Activated naive CD4-positive, alpha-beta T cell treated with anti-CD3 and anti-CD28 coated beads for 36 hours (primary cell): ENCODE measurements at places on chromosomes 16 and 17.

- no peak for DNase-seq
Observed at GRCh38 chr17:68737761-68738443, 136.7 kb upstream of the FAM20A start.

DNA sequence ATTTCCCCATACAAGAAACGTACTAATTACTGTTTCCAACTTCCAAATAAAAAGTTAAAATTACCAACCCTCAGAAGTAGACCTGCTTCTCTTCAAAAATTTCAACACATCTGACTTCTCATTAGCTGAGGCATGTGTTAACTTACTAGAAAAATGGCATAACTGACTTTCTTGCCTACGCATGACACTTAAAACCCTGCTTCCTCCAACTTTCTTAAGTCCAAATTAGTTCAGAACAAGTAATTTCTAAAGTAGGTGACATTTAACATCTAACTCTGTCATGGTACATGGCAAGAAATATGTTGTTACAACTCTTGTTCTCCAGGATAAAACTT, 6.7 kb downstream of the USP7 start:
- DNase-seq, result no peak

- peak; percentile 88 for DNase-seq
Observed at GRCh38 chr16:28192806-28193529, 18.8 kb downstream of the XPO6 start.

- no peak for DNase-seq
Observed at GRCh38 chr17:52827526-52827925, 669.0 kb upstream of the CA10 start.

- DNase-seq, result no peak
Observed at GRCh38 chr17:75241143-75241430, 20.3 kb downstream of the GGA3 start.

- no peak for DNase-seq
Observed at GRCh38 chr17:64094412-64094811, 35.5 kb downstream of the ERN1 start.

DNA sequence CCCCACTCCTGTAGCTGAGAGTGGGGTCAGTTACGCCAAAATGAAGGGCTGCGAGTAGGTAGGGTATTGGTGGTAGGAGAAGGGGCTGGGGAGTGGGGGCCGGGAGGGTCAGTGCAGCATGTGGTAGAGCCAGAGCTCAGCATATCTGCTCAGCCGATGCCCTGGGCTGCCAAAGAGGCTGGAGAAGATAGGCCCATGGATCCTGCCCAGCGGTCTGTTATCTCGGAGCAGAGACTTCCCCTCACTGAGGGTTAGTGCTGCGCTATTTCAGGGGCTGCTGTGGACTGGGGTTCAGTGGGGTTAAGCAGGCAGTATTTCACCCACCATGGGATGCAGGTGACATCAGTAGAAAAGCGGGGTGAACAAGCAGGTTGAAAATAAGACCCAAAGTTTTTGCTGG, 19.7 kb downstream of the RHBDL3 start:
- no peak for DNase-seq

- DNase-seq, result no peak
Observed at GRCh38 chr16:66486199-66486772, 59.2 kb downstream of the BEAN1 start.

DNA sequence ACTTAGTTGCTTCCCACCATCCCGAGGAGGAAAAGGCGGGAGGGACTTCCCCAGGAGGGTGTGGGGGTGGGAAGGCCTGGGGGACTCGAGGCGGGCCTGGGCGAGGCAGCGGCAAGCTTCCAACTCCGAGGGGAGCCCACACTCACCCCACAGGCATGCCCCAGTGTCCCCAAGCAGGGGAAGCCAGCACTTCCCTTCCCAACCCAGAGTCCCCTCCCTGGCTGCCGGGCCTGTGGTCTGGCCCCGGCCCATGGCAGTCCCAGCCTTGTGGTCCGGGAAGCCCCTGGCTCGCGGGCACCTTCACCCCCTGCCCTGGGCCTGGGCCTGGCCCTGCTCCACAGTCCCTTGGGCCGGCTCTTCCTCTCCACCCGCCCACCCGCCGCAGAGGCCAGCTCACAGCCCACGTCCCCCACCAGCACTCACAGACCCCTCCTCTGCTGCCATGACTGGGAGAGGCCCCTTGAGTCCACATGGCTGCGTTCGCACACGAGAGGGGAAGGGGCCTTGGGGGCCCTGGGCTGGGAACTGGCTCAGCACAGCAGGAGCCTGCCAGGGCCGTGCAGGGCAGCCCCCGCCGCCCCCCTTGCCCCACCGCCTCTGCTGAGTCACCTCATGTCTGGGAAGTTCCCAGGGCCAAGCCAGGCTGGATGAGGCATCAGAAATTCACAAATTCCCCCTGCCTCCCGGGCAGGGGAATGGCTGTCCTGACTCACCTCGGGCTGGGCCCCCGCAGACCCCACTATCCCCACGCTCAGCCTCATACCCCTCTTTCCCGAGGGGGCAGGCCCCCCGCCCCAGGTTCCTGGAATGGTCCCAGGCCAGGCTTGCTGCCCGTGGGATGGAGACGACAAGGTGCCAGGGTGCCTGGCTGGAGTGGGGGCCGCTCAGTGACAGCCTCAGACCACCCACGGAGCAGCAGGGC, 27.8 kb downstream of the BAHCC1 start:
- no peak for DNase-seq

DNA sequence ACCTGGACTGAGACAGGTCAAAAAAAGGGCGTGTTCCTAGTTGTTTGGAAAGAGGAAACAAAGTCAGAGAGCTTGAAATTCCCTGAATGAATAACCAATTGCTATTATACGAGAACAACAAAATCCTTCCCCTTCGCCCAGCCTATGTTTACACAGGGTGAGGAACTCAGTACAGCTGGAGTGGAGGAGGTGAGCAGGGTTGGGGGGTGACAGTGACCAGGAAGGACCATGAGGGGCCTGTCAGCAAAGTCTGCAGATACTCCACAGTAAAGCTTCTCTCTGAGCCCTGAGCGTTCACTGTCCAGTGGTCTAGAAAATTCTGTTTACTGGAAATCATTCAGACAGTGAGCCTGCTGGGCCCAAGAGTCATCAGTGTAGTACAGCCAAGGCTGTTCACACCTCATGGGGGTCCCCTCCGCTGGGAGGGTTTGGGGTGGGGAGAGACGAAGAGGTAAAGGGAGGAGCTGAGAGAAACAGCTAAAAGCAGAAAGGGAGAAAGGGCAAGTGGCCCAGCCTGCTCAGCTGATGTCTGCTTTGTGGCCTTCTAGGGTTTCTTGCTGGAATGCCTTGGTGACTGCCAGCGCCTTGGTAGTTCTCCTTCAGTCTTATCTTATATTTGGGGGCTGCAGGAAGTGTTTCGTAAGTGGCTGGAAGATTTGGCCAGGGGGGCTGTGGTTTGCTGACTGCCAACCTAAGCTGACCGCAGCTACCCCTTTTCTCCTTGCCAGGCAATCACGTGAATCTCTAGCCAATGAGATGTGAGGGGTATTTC, 5.7 kb downstream of the DUSP3 start:
- DNase-seq, result no peak

DNA sequence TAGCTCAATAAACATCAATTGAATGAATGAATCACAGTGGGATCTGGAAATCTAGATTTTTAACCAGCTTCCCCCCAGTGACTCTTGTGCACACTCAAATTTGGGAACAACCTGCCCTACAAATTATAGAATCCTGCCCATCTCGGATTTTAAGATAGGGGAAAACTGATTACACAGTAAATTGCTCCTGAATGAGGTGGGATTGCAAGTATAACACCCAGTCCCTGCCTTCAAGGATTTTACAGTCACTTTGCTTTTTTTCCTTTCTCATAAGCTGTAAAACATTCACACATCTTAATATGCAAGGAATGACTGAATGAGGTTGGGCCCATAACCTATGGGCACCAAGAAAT, 48.5 kb downstream of the TEKT5 start:
- no peak for DNase-seq

GRCh38 chr17:66165537-66166123, 26.3 kb downstream of the CEP112 start:
- no peak for DNase-seq

GRCh38 chr16:87288753-87289362, 28.3 kb downstream of the C16orf95 start:
- no peak for DNase-seq

- DNase-seq, result peak; percentile 52
Observed at GRCh38 chr16:73196670-73197069, 148.7 kb upstream of the ZFHX3 start.

DNA sequence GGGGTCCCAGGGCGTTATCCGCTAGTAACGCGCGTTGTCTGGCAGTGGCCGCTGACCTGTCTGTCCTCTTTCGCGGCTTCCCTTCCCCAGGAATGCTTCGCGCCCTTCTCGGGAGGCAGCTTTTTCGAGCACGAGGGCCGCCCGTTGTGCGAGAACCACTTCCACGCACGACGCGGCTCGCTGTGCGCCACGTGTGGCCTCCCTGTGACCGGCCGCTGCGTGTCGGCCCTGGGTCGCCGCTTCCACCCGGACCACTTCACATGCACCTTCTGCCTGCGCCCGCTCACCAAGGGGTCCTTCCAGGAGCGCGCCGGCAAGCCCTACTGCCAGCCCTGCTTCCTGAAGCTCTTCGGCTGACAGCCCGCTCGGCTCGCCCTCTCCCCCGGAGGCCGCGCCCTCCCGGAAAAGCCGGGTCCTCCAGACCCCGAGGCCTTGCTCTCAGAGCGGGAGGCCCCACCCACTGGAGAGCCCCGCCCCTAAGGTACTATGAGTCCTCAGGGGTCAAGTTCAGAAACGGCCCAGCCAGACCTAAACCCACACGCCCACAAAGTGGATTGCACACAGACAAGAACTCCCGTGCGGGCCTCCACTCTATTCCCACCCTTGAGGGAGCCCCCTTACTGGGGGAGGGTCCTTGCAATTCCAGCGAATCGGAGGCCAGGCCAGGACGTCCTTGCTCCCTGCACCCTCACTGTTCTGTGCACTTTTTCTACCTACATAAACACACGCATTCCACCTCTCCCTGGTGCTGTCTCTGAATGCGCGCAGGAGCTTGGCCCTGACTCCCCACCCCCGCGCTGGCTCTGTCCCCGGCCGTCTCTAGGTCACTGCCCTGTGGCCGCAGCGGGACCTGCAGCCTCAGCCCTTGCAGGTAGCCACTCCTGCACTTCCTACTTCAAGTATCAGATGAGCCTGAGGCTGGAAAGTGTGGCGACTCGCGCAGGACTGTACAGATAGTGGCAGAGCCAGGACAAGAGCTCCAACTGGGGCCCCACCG, 5.4 kb upstream of the SLC5A2 start:
- DNase-seq, result peak; percentile 32

DNA sequence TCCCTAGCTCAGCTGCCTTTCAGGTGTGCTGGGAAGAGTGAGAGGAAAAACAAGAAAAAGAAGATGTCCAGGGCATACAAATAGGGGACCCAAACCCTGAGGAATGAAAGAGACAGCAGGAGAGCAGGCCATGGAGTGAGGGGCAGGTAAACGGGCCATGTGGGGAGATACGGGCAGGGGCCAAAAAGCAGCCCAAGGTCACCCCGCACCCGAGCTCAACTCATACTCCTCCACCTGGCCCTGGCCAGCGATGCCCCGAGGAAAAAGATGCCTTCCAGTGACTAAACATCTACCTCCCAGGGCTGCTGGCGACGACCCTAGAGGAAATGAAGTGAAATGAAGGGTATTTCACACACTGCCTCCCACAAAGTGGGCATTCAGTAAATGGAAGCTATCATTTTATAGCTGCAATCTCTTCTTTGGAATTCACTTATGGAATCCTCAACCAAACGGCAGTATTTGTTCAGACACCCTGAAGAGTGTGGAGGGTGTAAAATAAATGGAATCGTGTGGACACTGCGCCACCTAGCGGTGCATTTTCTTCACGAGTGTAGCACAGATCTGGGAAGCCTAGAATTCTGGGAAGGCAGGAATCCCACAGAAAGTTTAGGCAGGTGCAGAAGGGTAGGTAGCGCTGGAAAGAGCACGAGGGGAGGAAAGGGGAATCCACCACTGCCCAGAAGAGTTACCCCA, 14.9 kb downstream of the ELAC2 start:
- peak; percentile 68 for DNase-seq

DNA sequence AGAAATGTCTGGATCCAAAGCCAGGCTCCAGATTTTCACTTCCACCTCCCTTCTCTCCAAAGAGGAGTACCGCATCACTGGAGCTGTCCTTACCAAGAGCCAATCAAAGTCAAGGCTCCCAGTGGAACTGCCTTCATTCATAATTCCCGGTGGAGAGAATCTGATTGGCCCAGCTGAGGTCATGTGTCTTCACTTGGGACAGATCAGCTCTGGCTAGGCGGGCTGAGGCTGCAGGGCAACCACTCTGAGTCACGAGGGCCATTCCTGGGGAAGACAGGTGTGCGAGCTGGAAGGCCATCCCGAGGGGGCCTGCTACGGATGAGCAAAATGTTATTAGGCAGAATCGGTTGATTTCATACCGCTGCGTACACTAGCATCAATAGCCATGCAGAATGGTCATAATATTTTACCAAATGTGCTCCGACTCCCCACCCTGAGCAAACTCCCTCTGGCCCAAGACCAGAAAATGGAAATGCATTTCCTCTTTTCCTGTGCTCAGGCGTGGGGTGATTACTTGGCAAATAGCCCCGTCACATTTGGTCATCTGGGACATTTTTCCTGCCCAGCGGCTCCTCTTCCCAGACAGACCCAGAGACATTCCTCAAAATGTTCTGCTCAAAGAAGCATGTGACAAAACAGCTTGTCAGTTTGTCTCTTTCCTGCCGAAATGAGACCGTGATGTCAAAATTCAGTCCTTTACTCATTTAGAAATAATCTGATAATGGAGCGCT, 111.1 kb downstream of the AIPL1 start:
- DNase-seq, result no peak

DNA sequence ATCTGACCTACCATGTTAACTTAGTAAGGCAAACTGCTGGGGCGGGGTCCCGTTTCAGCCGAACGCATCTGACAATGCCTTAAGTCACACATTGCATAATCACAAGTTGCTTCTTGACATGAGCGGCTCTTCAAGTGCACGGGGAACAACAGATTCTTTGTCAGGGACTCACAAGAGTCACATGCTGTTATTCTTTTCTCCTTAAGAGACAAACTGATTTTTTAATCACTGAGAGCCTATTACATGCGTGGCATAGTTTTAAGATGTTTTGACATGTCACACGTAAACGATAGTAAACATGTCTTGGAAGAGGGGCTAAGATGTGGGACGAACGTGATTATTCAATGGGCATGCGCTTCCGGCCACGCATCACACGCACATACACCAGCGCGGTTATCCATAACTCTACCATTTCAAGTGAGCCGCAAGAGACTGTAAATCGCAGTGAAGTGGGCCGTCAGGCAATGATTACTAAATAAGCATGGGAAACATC, 63.4 kb downstream of the ADCY9 start:
- no peak for DNase-seq

DNA sequence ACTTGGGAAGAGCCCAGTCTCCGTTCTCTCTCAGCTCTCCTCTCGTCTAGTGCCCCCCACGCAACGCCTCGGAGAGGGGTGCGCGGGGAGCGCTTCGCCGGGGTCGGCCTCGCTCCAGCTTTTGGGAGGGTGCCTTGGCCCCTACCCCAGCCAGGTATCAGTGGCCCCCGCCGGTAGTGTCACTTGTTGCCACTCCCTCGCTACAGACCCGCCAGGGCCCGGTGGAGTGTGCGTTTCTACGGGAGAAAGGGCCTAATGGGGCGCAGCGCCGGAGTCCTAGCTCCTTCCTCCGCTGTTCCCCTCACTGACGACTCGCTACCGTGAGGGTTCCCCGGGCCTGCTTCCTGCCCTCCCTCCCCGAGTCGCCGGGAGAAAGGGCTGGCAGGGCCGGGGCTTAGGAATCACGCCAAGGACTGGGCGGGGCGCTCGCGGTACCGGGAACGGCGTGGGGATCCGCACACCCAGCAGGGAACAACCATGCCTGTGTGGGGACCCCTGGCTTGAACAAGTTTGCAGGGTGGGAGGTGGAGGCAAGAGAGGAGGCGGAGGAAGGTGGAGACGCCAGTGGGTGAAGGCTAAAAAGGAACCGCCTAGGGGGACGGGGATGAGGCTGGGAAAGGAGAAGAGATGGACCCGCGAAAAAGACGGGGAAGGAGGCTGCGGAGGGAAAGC, 997 bp upstream of the CDH11 start:
- DNase-seq, result no peak
